Urothelium cell line (cell line): ENCODE measurements at places on chromosomes 6 and 20.

DNA sequence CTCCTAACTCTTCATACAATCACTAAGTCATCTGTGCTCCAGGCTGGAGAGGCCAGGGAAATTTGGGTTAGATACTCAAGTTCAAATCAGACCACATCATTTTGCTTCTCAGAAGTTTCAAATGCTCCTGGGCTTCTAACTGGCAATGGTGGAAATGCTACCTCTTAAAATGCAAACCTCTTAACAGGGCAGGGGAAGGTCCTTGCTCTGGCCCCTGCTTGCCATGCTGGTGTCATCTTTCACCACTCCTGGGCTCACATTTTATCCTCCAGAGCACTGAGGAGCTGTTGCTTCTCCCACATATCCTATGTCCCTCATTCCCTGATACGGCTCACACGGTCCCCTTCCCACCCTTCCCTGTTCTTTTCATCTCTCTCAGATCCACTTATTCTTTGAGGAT, 41.8 kb upstream of the NT5E start:
- DNase-seq: no peak

- DNase-seq: no peak
Observed at GRCh38 chr6:24565196-24565595, 70.4 kb downstream of the ALDH5A1 start.

GRCh38 chr20:32251470-32251869, 26.0 kb upstream of the KIF3B start:
- DNase-seq: no peak

DNA sequence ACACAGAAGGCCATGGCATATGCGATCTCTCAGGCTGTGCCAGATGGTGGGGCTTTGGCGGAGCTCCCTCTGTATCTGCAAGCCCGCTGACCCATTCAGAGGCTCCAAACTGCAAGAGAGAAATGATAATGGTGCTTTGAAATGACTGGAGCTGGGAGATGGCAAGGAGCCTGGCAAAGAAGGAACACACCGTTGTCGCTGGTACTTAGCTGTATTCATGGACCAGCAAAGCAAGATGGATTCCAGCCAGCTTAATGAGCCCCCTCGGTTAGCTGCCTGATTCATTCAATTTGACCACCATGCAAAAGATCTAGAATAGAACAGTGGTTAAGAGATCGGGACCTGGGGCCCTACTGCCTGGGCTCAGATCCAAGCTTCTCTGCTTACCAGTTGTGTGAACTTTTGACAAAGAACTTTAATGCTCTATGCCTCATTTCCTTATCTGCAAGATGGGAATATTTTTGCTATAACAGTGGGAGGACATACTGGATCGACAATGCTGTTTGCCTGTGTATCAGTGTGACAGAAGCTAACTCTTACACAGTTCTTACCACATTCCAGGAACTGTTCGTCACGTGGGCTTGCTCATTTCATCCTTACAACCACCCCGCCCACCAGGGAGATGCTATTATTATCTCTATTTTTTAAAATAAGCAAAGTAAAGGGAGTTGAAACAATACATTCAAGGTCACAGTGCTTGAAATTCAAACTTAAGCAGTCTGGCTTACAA, 317.8 kb upstream of the SULF2 start:
- no peak for DNase-seq

DNA sequence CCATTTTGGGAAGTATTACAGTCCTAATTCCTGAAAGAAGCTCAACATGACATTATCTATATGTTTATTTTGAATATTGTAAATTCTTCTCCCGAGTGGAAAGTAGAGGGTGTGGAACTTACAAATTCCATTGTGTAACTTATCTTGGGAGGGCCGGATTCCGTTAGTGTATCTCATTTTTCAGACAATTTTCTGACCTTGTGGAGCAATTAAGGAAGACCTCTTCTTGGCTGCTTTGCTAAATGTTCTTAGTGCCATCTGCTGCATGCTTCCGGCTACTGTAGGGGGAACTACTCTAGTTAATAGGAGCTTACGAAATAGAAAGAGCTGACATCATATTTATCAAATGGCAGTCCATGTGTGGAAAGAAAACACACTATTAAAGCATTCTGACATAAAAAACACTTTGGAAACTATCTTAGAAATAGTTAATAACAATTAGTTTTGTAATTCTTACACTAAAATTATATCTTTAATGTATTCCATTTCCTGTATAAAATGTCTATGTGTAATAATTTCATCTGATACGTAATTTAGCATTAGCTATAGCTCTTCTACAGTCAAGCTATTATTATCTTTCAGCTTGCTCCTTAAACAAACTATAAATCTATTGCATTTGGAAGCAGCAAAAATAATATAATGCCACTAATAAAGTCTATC, 41.5 kb upstream of the KCNQ5 start:
- DNase-seq: peak; percentile 40

GRCh38 chr6:159620947-159621346, 72.1 kb downstream of the SOD2 start:
- no peak for DNase-seq

DNA sequence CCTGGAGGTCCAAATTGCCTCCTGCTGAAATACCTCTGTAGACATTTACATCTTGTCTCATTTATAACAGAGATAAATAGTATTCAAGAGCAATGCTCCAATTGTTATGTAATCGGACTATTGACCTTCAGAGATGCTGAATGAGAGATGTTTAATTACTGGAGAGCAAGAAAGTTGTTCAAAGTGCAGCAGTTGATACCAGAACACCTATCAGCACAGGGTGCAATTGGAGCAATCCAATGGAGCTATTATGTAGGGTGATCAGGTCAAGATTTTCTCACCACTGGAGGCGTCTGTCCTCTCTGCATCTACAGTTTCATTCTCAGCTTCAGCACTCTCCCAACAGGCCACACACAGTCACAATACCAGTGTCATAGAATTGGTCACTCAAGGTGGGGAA, 19.5 kb upstream of the TMX4 start:
- no peak for DNase-seq

- DNase-seq: no peak
Observed at GRCh38 chr6:151490996-151491395, 2.8 kb upstream of the CCDC170 start.

DNA sequence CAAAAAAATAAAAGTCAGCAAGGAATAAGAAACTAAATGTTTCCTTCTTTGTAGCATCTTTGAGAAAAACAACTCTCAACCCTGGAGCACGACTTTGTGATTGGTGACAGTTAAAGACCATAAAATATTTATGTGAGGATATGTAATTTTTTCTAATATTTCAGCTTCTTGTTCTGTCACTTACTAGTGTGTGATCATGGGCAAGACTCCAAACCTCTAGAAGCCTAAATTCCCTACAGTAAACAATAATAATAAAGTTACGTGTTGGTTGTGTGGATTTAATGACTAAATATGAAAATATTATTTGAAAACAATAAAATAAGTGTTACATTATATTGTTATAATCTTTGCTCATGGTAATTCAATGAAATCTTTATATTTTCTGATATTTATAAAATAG, 735.6 kb upstream of the MARCKS start:
- DNase-seq: no peak

- DNase-seq: no peak
Observed at GRCh38 chr6:137875606-137876005, 8.5 kb downstream of the TNFAIP3 start.

GRCh38 chr6:130600880-130601341, 226.3 kb upstream of the SMLR1 start:
- peak; percentile 10 for DNase-seq

DNA sequence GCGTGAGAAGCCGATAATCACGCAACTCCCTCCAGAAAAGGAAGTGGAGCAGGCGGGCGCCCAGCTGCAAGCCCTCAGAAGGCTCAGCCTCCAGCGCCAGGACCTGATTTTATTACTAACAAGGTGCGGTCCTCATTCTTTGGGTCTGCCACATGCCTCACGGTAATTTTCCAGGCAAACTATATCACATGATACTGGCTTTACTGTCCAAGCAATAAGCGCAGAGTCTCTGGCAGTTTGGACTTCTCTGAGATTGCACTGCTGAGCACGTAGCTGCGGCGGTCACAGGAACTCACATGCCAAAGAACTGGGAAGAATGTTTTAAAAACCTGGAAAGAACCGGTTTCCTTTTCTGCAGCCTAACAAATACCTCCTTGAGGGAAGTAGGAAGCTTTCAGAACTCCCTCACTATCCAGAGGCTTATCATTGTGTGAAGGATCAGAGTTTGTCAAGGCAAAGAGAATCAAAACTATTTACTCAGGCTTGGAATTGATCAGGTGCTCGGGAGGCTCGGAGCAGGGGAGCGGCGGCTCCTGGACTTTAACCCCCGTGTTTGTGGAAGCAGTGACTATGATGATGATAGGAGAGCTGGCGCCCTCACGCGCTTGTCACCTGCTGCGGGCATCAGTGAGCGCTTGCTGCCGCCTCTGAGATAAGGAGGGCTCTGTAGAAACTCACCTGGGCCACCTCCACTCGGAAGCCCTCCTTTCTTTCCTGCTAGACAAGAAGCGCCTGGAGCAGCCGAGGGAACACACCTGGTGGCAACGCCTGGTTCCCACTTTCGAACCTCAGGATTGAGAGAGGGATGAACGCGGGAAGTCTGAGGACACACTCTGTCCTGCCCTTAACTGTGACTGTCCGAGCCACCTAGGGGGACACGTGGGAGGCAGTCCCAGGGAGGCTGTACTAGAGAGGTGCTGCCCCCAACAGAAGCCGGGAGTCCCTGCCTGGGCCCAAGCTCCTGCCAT, 27.2 kb upstream of the SYNJ2 start:
- no peak for DNase-seq

GRCh38 chr6:144162977-144163376, 12.7 kb downstream of the STX11 start:
- no peak for DNase-seq

DNA sequence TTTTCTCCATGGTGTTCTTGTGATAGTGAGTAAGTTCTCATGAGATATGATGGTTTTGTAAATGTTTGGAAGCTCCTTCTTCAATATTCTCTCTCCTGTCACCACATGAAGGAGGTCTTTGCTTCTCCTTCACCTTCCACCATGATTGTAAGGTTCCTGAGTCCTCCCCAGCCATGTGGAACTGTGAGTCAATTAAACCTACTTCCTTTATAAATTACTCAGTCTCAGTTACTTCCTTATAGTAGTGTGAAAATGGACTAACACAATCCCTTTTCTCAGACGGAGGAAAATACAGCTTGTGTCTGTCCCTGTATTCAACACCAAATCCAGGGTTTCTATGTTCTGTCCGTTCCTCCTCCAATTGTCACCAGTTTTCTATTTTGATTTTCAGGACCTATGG, 181.0 kb downstream of the ALDH8A1 start:
- no peak for DNase-seq

- peak; percentile 21 for DNase-seq
Observed at GRCh38 chr6:14231501-14232280, 114.1 kb downstream of the CD83 start.

GRCh38 chr6:97282238-97282725, 734 bp downstream of the MMS22L start:
- DNase-seq: no peak

GRCh38 chr6:75065523-75065922, 140.3 kb downstream of the COL12A1 start:
- DNase-seq: no peak

DNA sequence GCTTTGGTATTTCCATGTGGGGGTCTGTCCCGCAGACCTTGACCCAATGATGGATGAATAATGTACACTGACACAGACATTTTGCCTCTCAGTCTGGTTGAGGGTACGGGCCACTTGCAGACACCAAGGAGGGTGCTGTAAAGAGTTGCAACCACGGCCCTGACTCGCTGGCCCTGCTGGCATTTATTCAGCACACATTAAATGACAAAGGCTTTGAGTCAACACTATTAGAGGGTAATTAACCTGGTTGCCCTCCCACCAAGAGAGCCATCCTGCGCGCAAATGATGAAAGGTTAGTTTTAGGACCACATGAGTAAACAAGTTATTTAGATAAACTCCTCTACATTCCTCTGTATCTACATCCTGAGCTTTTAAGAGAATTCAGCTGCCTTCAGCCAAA, 308.9 kb upstream of the MMS22L start:
- no peak for DNase-seq

- peak; percentile 40 for DNase-seq
Observed at GRCh38 chr6:44116641-44117382, 10.4 kb downstream of the MRPL14 start.

GRCh38 chr6:118843685-118844390, 50.1 kb upstream of the ASF1A start:
- no peak for DNase-seq

- DNase-seq: no peak
Observed at GRCh38 chr6:33677143-33677660, 34.3 kb downstream of the UQCC2 start.

- peak; percentile 62 for DNase-seq
Observed at GRCh38 chr6:33075568-33076405, at the start of gene HLA-DPB1. Gene HLA-DPB1 (plus strand): TSS chr6:33075990. CDS start chr6:33076042, 52 bp downstream.

GRCh38 chr20:48267860-48268633, 482.8 kb upstream of the SULF2 start:
- DNase-seq: no peak

- DNase-seq: no peak
Observed at GRCh38 chr6:150606168-150606591, 6.5 kb downstream of the PLEKHG1 start.

GRCh38 chr6:127073222-127073621, 45.2 kb upstream of the RSPO3 start:
- DNase-seq: no peak

DNA sequence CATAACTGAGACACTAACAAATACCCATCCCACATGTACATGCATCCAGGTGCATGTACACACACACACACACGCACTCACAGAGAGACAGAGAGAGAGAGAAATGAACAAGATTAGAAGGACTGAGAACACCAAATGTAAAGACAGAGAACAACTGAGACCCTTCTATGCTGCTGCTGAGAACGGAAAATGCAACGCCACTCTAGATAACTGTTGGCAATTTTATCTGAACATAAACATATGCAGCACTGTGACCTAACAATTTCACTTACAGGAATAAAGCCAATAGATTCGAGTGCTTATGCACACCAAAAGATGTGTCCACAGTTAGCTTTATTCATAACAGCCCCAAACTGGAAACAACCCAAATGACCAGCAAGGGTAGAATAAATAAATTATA, 103.8 kb upstream of the LY86 start:
- DNase-seq: no peak

- no peak for DNase-seq
Observed at GRCh38 chr20:59462249-59462648, 142.1 kb upstream of the PHACTR3 start.

DNA sequence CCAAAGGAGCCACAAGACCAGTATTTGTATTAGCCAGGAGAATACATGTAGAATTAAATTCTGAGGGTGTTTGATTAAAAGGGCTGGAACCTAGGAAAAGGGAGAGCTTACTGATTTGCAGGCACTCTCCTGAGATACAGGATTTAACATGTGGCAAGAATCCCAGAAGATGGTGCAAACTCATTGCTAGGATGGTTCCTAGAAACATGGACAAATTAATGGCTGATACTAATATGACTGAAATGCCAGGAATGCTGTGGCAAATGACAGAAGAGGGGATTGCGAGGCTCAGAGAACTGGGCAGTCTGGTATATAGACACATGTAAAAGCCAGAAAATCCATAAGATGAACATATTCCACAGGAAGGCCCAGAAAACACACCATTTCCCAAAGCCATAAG, 118.1 kb downstream of the RWDD2A start:
- DNase-seq: no peak

GRCh38 chr6:17741507-17741906, 34.8 kb upstream of the NUP153 start:
- no peak for DNase-seq
